ENCODE measurements at places on chromosomes 2 and 18. TPM values are rescaled to one million over a fixed set of nuclear protein-coding genes. Genes with fewer than 3 reads are reported as not detected.

DNA sequence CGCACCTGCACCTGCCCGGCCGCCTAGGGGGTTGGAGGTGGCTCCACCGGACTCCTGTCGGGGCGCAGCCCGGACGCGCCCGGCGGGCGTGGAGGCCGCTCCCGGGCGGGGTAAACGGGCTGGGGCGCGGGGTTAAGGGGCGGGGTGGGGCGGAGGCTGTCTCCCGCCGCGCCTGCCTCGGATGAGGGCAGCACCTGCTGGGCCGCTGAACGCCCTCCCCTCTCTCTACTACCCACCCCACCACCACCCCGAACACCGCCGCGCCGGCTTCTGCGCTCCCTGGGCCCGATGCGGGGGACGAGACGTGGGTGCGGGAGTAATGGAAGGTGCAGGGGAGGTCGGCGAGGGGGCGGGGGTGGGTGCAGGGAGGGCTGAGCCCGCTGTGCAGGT is 224.8 kb upstream of the ID2 start:
- no peak overlapping the region for H3K27ac ChIP-seq
- H3K36me3 ChIP-seq = no peaks in the 10 kb centered on the region
- no peaks in the 10 kb centered on the region for H3K27me3 ChIP-seq
- DNase-seq = peak; percentile 72
- peak overlapping the region; percentile 49 for H3K4me3 ChIP-seq

DNA sequence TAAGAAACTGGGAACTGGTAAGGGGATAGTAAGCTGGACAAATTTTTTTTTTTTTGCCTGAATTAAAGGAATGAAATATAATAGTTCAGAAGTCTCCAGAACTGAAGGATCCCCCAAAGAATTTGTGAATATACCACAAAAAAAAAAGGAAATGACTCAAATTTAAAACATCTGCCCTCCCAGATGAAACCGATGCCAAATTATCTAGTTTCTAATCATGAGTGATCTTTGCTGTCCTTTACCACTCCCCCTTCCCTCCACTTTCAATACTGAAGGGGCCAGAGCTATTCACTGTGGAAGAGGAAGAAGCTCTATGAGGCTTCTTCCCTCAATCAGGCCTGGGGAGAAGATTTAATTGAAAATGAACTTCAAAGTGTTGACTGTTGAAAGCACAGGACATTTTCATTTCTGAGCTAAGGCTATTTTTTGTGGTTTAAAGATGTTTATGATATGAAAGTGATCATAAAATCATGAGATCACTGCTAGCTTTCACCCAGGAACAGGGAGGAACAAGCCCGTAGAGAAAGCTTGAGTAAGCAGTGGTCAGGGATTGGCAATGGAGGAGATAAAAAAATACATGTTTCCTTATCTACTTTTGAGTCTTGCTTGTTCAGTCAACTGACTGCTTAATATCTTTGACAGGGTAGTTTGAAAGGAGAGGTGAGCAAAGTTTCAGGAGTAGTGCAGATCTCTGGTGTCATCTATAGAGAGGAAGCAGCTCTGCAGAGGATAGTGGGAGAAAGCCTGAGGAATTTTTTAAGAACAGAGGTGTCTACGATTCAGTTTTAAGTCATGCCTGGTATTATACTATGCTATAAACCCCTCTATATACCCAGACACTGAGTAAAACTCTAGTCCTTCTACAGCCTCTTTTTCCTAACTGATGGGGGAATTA is 409.5 kb upstream of the FIGN start:
- H3K27me3 ChIP-seq = no peaks in the 10 kb centered on the region
- no peak overlapping the region for H3K27ac ChIP-seq
- H3K36me3 ChIP-seq = no peaks in the 10 kb centered on the region
- H3K4me3 ChIP-seq = no peak overlapping the region

GRCh38 chr2:163990541-163990940 is 254.7 kb upstream of the FIGN start:
- no peaks in the 10 kb centered on the region for H3K27me3 ChIP-seq
- no peak for DNase-seq
- H3K27ac ChIP-seq = no peak overlapping the region
- H3K4me3 ChIP-seq = no peak overlapping the region

- peaks cover 71% of the 10 kb centered on the region for H3K4me1 ChIP-seq
- no peaks in the 10 kb centered on the region for H3K27me3 ChIP-seq
- peak overlapping the region; percentile 66 for H3K27ac ChIP-seq
- no peak for DNase-seq
These were observed 2.2 kb downstream of the CD226 start for GRCh38 chr18:69945220-69946114.

IL36A gene
- 0.47 TPM for total RNA-seq

C1D gene
- total RNA-seq = 16.4 TPM

GRCh38 chr18:3321133-3321812 is 59.3 kb downstream of the MYL12B start:
- H3K4me1 ChIP-seq = no peaks in the 10 kb centered on the region
- no peaks in the 10 kb centered on the region for H3K36me3 ChIP-seq
- no peak overlapping the region for H3K4me3 ChIP-seq
